Psoas muscle (tissue), 8 donors: ENCODE measurements at places on chromosomes 7 and 10. TPM values are rescaled to one million over a fixed set of nuclear protein-coding genes. Genes with fewer than 3 reads are reported as not detected.

- DNase-seq, result no peak
Measured at GRCh38 chr7:126803060-126803665, 449.6 kb downstream of the GRM8 start.

PARD3 gene
- total RNA-seq, result 73.1 TPM

GRCh38 chr7:74149603-74150002 is 24.6 kb upstream of the EIF4H start:
- no peak for DNase-seq

GRCh38 chr7:152076940-152077933 is 51.8 kb downstream of the GALNT11 start:
- DNase-seq, result peak; percentile 71

GRCh38 chr10:132560241-132560731 is 22.7 kb downstream of the INPP5A start:
- DNase-seq, result no peak

DNA sequence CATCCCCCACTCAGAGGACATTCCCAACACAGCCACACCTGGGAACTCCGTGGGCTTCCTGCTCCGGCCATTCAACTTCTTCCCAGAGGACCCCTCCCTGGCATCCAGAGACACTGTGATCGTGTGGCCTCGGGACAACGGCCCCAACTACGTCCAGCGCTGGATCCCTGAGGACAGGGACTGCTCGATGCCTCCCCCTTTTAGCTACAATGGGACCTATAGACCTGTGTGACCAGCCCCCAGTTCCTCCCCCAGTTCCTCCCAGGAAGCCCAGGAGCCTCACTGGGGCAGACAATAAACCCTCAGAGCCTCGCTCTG is 8.6 kb downstream of the AOC1 start:
- DNase-seq, result no peak
